ENCODE measurements at places on chromosomes 6 and 20.

GRCh38 chr6:163180874-163181541 is 233.5 kb upstream of the QKI start:
- DNase-seq = peak; percentile 24

- DNase-seq = no peak
Measured at GRCh38 chr20:38805958-38806854, 709 bp downstream of the PPP1R16B start.

DNA sequence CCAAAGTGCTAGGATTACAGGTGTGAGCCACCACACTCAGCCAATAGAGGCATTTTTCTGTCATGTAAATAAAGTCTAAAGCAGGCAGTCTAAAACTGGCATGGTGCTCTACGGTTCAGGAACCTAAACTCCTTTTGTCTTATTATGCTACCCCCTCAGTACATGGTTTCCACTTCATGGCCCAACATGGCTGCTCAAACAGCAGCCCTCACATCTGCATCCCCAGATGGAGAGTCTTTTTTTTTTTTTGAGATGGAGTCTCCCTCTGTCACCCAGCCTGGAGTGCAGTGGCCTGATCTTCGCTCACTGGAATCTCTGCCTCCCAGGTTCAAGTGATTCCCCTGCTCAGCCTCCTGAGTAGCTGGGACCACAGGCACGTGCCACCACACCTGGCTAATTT is 38.3 kb downstream of the SLC52A3 start:
- no peak for DNase-seq

DNA sequence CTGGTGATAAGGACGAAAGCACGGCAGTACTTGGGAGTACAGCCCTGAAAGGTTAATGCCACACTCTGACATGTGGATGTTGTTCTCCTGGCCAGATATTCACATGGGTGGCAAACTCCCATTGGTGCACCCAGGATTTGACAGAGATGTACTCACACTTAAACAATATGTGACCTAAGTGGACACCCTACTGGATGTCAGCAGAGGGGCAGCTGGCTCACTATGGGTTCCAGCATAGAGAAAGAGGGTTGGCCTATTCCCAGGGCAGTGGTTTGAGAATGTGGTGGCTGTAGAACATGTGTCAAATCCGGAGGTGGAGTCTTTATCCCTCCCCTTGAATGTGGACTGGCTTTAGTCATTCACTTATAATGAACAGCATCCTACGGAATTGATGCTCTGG is 333.2 kb downstream of the DHX35 start:
- no peak for DNase-seq

DNA sequence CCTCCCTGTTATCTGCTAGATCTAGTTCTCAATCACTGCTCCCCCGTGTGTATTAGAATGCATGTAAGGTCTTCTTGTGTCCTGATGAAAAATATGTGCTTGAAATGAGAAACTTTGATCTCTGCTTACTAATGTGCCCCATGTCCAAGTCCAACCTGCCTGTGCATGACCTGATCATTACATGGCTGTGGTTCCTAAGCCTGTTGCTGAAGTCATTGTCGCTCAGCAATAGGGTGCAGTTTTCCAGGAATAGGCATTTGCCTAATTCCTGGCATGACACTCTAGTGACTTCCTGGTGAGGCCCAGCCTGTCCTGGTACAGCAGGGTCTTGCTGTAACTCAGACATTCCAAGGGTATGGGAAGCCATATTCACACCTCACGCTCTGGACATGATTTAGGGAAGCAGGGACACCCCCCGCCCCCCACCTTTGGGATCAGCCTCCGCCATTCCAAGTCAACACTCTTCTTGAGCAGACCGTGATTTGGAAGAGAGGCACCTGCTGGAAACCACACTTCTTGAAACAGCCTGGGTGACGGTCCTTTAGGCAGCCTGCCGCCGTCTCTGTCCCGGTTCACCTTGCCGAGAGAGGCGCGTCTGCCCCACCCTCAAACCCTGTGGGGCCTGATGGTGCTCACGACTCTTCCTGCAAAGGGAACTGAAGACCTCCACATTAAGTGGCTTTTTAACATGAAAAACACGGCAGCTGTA is 73.4 kb downstream of the PTPN1 start:
- DNase-seq = no peak

- DNase-seq = no peak
Measured at GRCh38 chr6:10463491-10464481, 48.9 kb upstream of the TFAP2A start.

GRCh38 chr20:62816031-62816883 is 593 bp upstream of the COL9A3 start:
- peak; percentile 29 for DNase-seq

DNA sequence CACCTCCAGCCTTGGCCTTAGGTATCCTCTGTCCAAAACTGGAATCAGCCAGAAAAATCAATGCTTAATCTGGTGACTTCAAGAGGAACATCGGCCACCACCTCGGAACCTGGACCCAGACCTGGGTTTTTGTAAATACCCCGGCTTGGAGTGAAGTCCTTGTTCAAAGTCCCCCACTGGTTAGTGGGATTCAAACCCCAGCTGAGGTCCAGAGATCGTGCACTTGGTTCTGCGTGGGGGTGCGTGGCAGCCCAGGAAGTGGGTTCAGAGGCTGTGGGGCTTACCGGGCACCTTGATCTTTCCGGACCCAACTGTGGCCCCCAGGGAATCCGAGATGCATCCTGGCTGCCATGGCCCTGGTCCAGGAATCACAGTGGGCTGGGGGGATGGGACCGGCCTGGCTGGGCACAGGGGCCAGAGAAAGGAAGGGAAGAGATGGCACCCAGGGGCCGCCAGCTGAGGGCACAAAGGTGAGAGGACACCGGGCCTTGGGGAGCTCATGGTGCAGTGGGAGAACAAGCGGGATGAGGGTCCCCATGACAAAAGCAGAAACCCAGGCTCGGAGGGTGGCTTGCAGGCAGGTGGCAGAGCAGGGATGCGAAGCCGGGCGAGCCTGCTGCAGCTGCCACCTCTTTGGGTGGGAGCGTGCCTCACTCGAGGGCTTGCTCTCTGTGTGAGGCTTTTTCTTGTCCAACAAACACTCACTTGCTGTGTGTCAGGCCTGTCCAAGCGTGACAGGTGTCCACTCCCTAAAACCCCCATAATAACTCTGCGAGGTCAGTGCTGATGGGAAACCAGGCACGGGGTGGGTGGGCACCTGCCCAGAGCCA is 27.7 kb downstream of the ZBP1 start:
- no peak for DNase-seq

GRCh38 chr6:135311446-135312200 is 130.5 kb downstream of the MYB start:
- no peak for DNase-seq

- DNase-seq = no peak
Measured at GRCh38 chr20:15278041-15278440, 940.6 kb upstream of the FLRT3 start.

- no peak for DNase-seq
Measured at GRCh38 chr6:101380897-101381630, 12.4 kb upstream of the GRIK2 start.

DNA sequence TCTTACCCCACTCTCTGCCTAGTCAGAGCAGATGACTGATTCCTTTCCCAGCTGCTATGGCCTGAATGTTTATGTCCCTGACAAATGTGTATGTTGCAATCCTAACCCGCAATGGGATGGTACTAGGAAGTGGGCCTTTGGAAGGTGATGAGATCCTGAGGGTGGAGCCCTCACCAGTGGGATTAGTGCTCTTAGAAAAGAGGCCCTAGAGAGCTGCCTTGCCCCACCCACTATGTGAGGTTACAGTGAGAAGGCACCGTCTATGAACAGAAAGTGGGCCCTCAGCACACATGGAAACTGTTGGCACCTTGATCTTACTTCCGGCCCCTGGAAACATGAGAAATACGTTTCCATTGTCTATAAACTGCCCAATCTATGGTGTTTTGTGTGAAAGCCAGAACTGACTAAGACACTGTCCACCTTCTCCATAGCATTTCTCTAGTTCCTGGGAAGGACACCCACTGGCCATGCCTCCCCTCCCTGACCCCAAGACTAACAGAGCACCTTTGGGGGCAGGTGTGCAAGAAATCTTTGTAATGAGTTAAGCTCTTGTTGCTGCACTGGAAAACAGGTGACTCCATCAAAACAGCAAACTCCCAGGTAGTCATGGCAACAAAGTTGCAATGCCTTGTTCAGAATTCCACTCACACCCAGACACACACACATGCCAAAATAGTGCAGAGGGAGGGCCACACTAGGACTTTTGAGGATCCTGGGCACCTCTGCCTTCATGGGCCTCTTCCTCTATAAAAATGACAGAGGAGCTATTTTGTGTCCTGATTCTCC is 16.2 kb downstream of the GABRR2 start:
- DNase-seq = peak; percentile 94

GRCh38 chr6:43494766-43495165 is 15.4 kb downstream of the LRRC73 start:
- DNase-seq = no peak

- DNase-seq = peak; percentile 83
Measured at GRCh38 chr6:55276745-55277530, 50.3 kb upstream of the GFRAL start.

GRCh38 chr6:36129941-36130666 is at the start of gene MAPK13:
TSS of gene MAPK13 (plus strand) at chr6:36130513. CDS start at chr6:36130583, 70 bp downstream.
- peak; percentile 39 for DNase-seq

DNA sequence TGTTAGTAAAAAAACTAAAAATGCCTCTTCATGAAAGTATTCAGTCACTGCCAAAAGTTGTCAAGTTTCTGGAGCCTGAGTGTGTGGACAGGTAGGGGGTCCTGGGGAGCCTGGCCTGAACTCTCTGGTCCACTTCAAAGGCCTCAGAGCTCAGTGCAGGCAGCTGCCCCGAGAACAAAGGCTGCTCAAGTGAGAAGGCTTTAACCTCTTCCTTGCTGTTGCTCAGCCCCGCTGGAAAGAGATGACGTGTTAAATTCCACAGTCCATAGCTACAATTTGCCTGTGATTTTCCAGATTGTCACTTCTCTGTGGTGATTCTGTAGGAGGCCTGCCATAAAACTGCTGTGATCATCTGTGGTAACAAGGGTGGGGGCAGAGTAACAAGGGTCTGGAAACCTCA is 96.9 kb downstream of the FAM120B start:
- DNase-seq = peak; percentile 18

DNA sequence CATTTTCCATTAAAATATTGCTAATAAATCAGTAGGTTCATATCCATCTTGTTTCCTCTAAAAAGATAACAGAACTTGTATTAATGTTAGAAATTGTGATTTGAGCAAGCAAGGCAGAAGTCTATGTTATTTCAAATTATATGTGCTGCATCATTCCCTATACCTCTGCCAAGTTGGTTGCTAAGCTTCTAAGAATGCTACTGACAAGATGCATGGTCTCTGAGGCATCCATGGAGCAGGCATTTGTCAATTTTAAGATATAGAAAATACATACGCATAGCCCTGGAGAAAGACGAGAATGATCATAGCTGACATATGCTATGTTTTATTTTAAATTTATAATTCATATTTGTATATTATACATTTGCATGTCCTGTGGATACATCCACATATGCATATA is 168.3 kb upstream of the THEMIS start:
- DNase-seq = peak; percentile 8

DNA sequence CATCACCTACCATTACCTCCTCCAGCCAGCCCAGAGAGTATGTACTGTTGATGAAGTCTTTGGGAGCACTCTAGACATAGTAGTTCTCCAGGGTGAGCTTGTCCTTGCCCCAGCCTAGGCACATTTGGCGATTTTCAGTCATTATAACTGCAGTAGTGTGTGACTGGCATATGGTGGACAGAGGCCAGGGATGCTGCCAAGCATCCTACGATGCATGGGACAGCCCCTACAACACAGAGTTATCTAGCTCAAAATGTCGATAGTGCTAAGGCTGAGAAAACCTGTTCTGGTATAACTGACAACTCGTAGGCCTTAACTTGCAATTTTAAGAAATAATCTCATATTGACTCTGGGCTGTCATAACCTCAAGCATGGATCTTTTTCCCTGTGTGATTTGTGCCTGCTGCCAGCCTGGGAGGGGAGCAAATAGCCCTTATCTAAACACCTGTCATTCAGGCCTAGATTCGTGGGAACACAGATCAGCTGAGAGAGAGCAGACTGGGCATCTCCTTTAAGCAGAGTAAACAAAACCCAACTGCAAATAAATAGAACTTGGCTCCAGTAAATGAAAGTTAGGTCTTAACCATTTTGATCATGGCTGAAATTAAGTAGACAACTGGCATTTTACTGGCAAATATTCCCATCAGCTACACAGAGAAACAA is 102.6 kb downstream of the SPTLC3 start:
- no peak for DNase-seq

DNA sequence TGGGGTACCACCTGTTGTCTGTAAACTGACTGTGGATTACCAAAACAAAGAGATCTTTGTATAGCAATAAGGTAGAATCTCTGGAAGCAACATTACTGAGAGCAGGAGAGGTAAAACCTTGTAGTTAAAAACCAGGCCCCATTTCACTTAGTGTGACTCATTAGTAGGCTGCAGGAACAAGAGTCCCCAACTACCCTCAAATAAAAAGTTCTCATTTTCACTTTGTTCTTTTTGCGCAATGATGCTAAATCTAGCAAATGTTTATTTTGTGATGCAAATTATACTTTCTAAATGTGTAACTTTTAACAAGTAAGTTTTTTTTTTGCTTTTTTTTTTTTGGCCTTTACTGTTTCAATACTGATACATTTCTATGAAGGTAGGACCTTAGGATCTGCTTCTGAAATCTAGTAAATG is 67.1 kb downstream of the ESF1 start:
- no peak for DNase-seq

DNA sequence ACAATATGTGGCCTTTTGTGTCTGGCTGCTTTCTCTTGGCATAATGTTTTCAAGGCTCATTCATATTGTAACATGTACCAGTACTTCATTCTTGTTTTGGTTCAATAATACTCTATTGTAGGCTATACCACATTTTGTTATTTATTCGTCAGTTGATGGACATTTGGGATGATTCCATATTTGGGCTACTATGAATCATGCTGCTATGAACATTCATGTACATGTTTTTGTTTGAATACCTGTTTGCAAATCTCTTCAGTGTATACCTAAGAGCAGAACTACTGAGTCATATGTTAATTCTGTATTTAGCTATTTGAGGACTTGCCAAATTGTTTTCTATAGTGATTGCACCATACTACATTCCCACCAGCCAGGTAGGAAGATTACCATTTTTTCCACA is 259.9 kb downstream of the GMPR start:
- no peak for DNase-seq

- no peak for DNase-seq
Measured at GRCh38 chr20:4674672-4675071, 47.0 kb upstream of the PRND start.

- peak; percentile 69 for DNase-seq
Measured at GRCh38 chr6:39865011-39865888, 69.0 kb downstream of the MOCS1 start.

GRCh38 chr6:105359419-105360370 is 43.2 kb downstream of the PREP start:
- DNase-seq = peak; percentile 79

DNA sequence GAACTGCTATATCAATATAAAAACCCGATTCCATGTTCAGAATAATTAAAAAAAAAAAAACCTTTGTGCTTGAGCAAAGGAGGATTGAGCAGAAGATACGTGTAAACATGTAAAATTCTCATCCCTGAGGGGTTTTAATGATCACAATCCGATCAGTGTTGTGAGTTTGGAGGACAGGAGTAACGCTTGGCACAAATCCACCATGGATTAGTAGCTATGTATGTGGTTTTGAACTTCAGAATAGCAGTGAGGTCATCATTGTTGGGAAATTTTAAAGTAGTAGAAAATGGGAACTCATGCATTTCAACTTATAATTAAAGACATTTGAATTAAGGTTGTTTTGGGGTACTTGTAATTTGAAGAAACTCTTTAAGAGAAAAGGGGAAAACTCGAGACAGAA is 203.2 kb downstream of the RPS12 start:
- DNase-seq = peak; percentile 10

Measured in fibroblast of villous mesenchyme (primary cell).